Stimulated activated CD4-positive, alpha-beta T cell treated with anti-CD3 and anti-CD28 coated beads, TNF-alpha, amount 100 ng/mL, for 1 hour (primary cell): ENCODE measurements at places on chromosomes 4 and X.

DNA sequence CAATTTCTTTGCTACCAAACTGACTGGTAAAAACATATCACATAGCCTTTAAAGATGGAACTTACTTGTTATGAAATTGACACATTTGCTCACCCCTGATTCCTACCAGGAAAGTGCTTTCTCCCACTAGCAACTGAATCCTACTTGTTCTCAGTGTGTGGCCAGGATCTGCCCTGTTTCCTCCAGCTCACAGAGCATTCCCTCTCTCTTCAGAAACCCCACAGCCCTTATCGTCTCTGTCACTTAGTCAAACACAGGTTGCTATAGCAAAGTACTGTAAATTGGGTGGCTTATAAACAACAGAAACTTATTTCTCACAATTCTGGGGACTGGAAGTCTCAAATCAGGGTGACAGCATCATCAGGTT lies 265.2 kb upstream of the BOD1L1 start:
- no peak for DNase-seq

DNA sequence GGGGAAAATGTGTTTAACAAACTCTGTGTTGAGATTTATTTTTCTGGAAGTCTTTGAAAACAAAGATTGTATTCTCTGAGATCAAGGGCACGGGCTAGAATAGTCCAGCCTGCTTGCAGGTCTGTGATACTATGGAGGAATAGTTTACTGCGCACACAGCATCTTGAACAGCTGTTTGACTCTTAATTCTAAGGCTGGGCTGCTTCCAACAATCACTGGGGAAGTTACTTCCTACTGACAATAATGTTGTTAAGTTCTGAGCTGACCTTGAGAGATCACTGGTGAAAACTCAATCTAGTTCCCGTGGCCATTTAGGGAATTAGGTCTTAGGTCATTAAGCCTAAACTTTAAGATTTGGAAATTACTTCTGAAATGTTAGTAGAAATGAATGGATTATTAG lies 416.1 kb upstream of the FTHL17 start:
- DNase-seq, result no peak

DNA sequence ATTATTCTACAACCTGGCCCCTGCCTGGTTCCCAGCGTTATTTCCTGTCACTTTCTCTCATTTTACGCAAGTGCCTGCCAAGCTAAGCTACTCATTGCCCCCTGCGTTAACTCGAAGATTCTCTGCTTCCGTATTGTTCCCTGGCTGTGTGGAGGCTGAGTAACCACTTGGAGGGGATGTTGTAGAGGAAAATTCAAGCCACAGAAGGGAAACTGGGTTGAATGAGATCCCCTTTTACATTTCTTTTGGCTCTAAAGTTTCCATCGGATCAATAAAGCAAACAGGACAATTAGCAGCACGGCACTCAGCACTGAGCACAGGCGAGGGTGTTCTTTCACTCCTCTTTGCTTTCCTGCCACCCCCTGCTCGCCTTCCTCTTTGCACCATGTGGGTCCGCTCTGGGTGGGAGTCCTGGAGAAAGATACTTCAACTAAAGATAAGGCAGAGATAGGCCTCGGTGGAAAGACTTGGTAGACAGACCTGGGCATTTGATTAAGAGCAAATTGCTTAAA lies 4.2 kb upstream of the TMSB4X start:
- DNase-seq, result no peak

DNA sequence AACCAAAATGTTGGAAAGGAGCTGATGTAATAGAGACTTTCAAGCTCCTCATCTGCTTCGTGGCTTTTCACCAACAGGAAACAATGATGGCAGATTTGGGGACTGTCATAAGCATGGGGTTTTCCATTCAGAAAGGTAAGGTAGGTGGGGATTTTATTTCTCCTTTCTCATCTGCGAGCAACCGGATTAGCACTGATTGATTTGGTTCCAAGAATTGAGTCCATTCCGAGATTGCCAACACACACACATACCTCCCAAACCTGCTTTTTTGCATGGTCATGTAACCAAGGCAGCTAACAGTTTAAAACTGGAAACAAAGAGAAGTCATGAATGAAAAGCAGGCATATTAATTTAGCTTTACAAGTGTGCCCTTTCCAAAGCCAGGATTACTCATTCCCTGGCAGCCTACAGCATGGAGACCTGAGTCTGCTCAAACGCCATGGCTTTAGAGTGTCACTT lies 63.0 kb upstream of the LNX1 start:
- no peak for DNase-seq

DNA sequence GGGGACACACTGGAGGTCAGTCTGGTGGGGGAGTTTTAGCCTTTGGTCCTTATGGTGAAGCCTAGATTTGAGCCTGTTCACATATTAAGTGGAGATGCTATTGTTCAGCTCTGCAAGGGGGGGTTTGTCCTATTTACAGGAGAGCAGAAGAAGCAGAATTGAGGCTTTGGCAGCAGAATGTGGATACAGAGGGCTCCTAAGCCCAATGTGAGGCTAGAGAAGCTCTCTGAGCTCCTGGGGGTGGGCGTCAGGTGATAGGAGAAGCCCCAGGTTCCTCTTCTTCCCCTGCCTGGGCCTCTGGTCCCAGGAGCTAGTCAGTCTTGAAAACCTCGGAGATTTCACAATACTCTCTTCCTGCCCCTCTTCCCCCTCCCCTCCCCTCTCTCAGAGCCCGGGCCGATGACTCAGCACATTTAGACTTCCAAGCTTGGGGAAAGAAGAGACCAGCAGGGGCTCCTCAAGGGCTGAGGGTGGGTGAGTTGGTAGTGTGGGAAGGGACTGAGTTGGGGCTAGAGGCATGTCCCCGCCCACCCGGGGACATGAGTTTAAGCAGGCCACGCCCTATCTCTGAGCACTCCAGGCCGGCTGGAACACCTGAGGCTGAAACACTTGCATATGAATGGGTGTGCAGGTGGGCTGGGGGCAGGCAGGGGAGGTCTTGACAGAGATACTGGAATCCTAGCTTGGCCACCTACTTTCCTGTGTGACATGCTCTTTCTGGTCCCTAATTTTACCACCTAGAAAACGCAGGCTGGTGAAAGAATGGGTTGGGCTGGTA lies 3.4 kb downstream of the TFE3 start:
- peak; percentile 19 for DNase-seq

DNA sequence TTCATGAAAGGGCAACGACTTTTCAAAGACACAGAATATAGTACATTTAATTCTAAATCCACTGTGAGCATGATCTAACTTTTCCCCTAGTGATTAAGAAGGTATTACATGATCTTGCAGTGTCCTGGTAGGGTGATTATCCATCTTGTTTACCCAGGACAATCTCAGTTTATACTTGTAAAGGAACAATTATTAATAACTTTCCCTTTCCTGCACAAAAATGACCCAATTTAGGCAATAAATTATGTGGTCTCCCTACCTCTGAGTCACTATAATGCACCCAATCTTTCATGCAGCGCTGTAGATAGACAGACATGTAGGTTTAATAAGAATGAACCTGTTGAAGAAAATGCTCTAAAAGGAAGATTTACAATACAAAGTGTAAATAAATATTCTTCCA lies 22.7 kb downstream of the UNC5C start:
- no peak for DNase-seq

- DNase-seq, result no peak
These were observed 45.6 kb downstream of the EPHA5 start for GRCh38 chr4:65624651-65625050.

DNA sequence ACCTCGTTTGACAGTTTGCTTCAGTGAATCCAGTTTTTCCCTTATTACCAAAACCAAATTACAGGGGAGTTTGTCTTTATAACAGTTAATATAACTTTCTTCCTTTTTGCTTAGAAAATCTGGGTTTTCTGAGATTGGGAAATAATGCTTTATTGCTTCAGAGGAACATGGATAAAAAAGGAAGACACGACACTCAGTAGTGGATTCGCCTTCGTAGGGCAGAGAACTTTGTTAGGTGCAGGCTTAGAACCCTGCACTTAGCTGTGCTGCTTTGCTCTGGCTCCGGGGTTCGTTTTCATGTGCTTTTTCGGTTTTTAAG lies 188.2 kb downstream of the SOWAHB start:
- DNase-seq, result no peak

GRCh38 chrX:131063613-131064012 lies 5.5 kb downstream of the ARHGAP36 start:
- DNase-seq, result no peak

GRCh38 chrX:122303761-122304160 lies 880.3 kb upstream of the GRIA3 start:
- no peak for DNase-seq

GRCh38 chrX:12007881-12008280 lies 130.4 kb upstream of the FRMPD4 start:
- DNase-seq, result no peak

DNA sequence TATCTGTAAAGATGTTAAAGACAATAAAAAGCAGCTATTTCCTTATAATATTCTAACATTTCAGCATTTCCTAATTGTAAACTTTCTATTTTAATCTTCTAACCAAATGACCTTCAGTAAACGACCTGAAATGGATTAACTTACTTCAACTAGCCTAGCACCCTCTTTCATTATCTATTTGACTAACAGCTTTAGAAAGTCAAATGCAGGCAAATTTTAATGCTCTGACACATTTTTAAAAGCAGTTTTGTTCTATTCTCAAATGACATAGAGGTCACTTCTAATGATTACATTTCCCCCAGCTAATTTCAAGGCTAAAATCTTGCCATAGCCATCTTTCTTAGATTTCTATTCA lies 41.9 kb downstream of the SLC7A11 start:
- DNase-seq, result no peak

GRCh38 chrX:67546496-67547423 lies 2.9 kb downstream of the AR start:
- no peak for DNase-seq

GRCh38 chr4:80173841-80174240 lies 23.5 kb upstream of the PRDM8 start:
- no peak for DNase-seq

GRCh38 chrX:111645607-111646006 lies 35.4 kb upstream of the ALG13 start:
- DNase-seq, result no peak

DNA sequence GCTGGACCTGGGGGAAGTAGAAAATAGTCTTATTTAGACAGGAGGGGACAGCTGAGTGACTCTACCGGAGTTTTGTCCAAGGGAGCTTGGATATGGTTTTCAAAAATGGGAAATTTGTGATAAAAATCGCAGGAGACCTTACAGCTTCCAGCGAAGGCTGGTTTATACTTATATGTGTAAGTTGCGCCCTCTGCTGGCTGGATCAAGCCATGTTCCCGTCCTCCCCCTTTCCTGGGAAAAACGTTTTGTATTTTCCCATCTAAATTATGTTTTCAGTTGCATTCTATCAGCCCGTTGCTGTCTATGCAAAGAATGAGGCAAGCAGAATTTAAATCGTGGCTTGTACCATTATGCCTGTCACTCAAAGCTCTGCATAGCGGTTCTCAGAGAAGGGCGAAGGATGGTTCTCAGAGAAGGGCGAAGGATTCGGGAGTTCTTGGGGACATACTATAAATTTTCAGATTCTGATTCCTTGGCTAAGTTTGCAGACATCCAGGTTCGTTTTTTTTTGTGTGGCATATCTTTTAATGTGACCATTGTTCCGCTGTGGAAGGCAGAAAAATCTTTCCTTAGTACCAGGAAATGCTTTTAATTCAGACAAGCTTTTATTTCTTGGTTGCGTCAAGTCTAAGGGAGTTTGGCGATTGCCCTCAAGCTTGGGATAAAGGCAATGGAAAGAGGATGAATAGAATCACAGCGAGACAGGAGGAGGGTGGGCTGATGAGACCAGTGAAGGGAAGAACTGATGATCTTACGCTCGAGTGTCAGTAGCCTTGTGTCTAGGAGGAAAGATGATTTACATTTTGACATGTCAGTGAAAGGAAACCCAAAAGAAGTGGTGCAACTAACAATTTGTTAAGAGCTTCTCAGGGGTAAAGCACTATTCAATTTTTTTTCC lies 128.5 kb upstream of the ARX start:
- DNase-seq, result peak; percentile 7

DNA sequence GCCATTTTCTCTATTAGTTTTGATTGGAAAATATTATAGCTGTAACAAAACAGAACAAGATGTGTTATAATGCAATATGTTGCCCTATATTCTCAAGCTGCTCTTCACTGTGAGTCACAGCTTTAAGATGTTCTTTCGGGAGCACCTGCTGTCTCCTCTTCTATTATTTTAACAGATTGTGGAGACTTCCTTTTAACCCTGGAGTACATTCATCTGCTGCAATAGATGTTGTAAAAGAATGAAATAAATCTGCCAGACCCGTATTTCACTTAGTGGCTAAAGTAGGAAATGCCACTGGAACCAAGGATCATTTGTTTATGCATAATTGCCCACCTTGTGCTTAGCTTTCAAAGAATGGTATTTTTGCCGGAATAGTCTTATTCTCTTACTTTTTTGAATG lies 11.1 kb downstream of the LSM6 start:
- no peak for DNase-seq

DNA sequence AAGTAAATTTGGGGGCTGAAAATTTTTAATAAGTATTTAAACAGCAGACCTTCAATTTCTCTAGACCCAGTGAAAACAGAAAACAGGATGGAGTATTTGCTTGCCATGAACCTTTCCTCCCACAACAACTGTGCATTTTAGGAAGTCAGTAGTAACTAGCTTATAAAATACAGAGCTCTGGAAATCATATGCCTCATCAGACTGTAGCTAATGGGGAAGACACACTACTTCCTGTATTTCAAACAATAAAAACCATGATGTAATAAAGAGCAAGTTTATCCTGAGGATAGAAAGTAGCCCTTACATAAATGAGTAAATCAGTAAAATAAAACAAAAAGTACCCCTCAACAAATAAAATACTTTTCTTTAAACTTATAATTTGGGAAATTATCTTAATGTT lies 280.1 kb upstream of the ZFP42 start:
- DNase-seq, result no peak

GRCh38 chr4:186485561-186486062 lies 69.8 kb downstream of the MTNR1A start:
- DNase-seq, result no peak

GRCh38 chr4:73811841-73812240 lies 24.6 kb upstream of the CXCL6 start:
- no peak for DNase-seq

GRCh38 chrX:20980426-20980825 lies 393.8 kb upstream of the CNKSR2 start:
- DNase-seq, result no peak

DNA sequence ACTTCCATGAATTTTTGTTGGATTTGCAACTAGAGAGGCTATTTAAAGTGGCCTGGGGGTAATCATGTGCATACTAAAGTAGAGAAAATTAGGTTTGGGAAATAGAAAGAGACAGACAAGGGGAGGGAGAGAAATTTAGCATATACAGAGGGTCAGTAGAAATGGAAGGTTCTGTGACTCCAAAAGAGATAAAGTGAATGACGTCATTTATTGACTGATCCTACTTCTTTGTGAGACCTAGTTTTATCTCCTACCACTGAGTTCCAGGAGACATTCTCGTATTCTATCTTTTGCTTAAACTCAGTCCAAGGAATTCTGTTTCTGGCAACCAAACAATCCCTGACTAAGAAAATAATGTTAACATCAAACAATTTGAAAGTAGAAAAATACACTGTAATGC lies 42.4 kb upstream of the FREM3 start:
- DNase-seq, result no peak

GRCh38 chr4:156829201-156829873 lies 142.3 kb downstream of the PDGFC start:
- no peak for DNase-seq
